ENCODE measurements at places on chromosomes 5 and 9.
A peak's percentile ranks its signal among the peaks of the same experiment; 100 is the strongest.

DNA sequence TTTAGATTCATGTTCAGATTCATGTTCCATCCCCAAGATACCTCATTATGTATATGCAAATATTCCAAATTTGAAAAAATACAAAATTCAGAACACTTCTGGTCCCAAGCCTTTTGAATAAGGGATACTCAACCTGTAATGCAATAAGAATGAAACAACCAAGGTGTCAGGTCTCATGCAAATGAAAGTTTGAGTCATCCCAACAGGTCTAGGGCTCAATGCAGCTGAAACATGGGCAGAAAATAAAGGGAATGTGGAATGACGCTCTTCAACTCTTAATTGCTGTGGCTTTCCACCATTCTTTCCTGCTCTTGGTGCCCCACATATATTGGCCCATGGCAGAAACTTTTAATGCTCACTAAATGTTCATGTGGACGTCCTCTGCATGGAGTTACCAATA lies 107.3 kb upstream of the DAPK1 start:
- DNase-seq, result no peak

- DNase-seq, result no peak
Observed at GRCh38 chr9:127662617-127663016, 44.2 kb upstream of the CFAP157 start.

DNA sequence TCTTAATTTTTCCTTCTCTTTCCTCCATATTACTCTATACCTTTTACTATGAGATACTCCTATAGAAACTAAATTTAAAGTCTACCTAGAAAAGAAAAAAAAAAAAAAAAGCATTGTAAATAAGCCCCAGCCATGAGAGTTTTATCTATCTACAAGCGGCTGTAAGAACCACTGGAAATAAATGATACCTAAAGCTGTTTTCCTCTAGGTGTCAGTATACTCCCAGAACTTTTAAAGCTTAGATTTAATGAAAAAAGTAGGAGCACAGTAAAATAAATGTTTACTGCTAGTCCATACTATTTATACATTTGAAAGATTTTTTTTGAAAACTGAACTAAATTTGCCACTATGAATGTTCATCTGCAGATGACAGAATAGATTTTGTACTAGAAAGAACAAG lies 26.2 kb downstream of the TYRP1 start:
- DNase-seq, result no peak

GRCh38 chr9:16559418-16560188 lies 310.9 kb downstream of the BNC2 start:
- no peak for DNase-seq

GRCh38 chr5:145847499-145848497 lies 12.7 kb upstream of the PRELID2 start:
- DNase-seq, result no peak

DNA sequence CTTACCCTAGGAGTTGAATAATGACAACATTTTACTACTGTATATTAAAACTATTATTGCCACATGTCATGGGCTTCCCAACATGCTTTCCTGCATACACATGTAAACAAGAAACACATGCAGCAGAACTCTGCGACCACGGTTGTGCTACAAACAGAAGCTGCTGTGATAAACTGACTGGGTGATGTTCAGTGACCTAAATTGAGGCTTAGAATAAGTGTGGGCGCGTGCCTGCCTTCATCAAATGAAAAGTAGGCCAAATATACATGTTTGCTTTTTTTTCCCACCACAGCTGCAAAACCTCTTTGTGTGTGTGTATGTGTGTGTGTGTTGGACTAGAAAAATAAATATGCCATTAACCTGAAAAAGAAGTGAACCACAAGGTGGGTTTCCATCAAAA lies 1202.1 kb downstream of the PTPRD start:
- no peak for DNase-seq

GRCh38 chr9:132794730-132795380 lies 83.2 kb downstream of the AK8 start:
- DNase-seq, result peak; percentile 24

GRCh38 chr5:170252720-170253350 lies 20.1 kb downstream of the C5orf58 start:
- DNase-seq, result no peak

DNA sequence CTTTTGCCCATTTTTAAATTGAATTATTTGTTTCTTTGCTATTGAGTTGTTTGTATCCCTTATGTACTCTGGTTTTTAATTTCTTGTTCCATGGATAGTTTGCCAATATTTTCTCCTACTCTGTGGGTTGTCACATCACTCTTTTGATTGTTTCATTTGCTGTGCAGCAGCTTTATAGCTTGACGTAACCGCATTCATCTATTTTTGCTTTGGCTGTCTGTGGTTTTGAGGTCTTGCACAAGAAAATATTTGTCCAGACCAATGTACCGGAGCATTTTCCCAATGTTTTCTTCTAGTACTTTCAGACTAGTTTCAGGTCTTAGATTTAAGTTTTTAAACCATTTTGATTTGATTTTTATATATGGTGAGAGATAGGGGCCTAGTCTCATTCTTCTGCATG lies 36.2 kb upstream of the ZNF366 start:
- DNase-seq, result no peak

DNA sequence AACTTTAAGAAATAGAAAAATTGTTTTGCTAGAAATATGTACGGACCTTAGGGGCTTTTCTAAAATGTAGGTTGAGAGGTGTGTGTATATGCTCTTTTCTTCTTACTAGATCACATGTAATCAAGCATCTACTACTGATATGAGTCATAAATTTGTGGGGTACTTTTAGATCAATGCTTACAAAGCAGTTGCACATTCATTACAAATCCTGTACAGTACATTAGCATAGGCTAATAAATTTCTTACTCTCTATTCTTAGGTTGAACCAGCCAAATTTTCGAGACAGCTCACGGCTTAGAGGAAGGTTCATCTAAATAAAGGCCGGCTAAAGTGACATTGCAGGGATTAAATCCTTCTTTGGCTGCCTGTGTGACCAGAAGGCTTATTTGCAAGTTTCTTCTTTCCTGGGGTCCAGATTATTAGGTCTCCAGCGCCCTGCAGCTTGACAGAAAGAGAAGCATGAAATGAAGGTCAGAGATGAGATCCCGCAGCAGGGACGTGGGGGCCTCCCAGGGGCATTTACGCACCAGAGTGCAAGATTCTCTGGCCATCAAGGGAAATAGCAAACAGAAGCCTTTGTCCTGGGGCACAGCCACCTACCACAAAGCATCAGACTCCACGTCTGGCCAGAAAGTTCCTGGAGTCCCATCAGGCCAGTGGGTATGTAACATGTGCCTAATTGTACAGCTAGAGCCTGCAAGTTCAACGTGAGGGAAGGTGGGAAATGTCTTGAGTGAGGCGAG lies 53.0 kb downstream of the NIM1K start:
- no peak for DNase-seq

DNA sequence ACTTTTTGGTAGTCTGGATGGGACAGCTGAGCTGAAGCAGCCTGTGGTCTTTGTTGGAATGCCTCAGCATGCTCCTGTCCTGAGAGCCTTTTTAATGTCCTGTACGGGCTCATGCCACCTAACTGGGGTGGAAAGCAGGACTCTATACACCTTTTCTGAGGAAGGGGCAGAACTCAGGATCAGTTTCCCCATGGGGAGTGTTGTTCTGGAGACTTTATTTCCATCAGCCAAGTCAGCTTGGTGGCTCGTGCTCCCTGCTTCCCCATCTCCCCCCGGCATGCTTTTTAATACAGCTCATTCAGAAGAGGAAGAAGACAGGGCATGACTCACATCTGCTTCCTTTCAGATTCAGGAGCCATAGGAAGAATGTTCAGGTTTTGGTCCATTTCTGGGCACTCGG lies 5.1 kb upstream of the SEPTIN8 start:
- no peak for DNase-seq

- DNase-seq, result no peak
Observed at GRCh38 chr5:103889500-103890209, 327.1 kb upstream of the NUDT12 start.

- DNase-seq, result no peak
Observed at GRCh38 chr9:34046784-34047379, 1.8 kb downstream of the UBAP2 start.

GRCh38 chr5:139306628-139307379 lies 13.3 kb downstream of the MATR3 start:
- no peak for DNase-seq

GRCh38 chr5:170006021-170006420 lies 25.7 kb upstream of the INSYN2B start:
- no peak for DNase-seq

DNA sequence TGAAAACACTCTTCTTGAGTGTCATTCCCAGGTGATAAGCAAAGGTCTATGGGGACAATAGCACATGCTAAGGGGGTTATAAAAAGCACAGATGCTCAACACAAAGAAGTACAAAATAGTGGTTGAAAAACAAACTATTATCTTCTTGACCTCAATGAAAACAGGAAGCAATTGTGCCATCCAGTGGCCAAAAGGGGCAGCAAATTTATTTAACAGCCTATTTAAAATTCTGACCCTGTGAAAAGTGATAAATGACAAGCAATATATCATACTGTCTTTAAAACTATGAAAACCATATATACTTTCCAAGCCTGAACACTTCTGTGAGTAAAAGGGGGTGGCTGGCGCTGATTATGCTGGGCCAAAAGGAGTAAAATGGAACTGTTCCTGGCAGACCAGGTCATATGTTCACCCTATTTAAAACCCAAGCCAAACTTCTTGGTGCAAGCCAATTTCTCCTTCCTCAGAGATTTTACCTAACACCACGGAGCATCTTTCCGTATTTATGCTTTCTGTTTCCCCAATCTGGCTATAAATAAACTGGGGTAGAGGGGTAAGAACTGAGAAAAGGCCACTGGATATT lies 29.7 kb downstream of the TEX10 start:
- no peak for DNase-seq

GRCh38 chr9:125850763-125851162 lies 103.6 kb downstream of the PBX3 start:
- no peak for DNase-seq

DNA sequence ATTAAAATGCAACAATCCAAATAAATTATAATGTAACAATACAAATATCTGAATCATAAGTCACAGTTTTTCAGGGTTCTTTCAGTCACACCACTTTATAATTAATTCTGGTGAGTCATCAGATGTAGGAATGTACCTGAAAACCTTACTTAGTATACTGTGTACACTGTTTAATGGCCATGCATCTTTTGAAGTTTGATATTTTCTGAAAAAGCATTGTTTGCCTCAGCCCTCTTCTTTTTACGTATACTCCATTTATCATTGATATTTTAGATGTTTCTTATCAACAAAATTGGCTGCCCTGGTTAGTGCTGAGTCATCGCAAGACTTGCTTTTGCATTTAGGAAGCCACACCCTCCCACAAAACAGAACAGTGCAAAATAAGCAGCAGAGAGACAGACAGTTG lies 218.6 kb downstream of the PJA2 start:
- DNase-seq, result no peak

- DNase-seq, result no peak
Observed at GRCh38 chr5:11212706-11213105, 451.7 kb upstream of the DAP start.

DNA sequence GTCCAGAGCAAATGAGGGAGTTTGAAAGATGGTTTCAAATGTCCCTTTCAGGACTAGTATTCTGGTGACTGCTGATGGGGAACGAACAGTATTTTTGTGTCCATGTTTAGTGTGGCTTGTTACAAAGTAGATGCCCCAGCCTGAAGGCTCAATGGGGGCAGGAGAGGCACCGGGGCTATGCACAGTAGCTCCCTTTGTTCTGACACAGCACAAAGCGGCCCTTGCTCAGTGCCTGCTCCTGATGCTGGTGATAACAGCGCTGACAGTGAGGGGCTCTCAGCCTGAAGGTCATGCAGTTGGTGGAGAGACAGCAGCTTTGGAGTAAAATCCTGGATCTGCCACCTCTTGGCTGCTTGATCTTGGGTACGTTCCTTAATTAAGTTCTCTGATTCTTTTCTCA lies 188.9 kb downstream of the SLIT3 start:
- DNase-seq, result no peak

- no peak for DNase-seq
Observed at GRCh38 chr9:76576344-76576743, 117.4 kb downstream of the GCNT1 start.

- DNase-seq, result no peak
Observed at GRCh38 chr5:69167493-69167855, 524 bp downstream of the CCNB1 start.

- DNase-seq, result no peak
Observed at GRCh38 chr5:58322453-58322852, 137.4 kb downstream of the PLK2 start.

DNA sequence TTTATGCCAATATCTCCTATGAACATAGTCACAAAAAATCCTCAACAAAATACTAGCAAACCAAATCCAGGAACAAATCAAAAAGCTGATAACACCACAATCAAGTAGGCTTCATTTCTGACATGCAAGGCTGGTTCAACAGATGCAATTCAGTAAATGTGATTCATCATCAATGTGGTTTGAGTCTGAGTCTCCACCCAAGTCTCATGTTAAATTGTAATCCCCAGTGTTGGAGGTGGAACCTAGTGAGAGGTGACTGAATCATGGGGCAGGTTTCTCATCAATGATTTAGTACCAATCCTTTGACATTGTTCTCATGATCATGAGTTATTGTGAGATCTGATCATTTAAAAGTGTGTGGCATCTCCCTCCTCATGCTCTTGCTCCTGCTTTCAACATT lies 1072.7 kb downstream of the NR2F1-AS1 start:
- no peak for DNase-seq

DNA sequence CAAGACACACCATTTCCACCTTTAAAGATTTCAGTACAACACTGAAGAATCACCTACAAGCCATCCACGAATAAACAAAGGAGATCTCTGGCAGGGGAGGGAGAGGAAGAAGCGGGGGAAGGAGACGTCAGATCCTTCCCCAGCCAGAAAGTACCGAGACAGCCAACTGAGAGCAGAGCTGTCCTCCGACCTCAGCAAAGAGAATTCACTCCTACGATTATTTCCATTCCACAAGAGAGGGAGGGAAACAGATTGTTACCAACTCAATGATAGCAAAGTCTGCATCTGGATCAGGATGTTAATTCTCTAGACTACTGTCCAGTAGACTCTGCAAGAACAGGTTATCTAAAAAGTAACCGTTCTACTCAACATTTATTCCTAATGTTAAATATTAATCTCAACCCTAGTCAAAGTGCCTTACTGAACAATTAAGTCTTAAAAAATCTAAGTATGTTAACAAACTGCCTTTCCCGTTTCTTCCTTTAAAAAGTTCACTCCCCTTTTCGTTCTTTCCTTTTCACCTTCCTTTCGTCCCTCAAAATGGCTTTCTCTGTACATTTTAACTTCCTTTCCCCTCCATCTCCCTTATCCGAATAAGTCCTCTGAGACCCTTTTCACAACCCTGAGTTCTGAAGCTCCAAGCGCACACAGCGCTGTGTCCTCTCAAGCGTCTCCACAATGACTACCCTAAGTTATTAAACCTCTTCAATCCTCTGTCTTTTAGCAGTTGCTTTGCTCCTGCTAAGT lies 1.4 kb downstream of the CHD1 start:
- no peak for DNase-seq

DNA sequence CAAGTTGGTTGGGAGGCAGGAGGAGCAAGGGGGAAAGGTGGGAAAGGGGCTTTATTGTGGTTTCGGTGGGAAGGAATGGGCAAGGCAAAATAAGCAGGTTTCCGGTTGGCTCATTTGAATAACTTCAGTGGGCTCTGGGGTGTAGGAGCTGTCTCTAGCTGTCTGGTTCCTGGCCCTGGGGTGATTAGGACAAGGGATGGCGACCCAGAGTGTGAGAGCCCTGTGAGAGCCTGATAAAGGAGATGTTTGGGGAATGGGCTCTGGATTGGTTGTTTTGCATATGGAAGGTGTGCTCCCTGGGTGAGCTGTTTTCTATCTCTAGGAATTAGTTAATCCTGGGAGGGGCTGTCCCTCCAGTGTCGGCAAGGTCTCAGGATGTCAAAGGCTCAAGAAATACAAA lies 15.4 kb downstream of the ANKRD34B start:
- DNase-seq, result no peak

GRCh38 chr9:3177146-3177761 lies 333.4 kb upstream of the PUM3 start:
- no peak for DNase-seq

Measured in NCI-H510A (cell line).